Stimulated activated CD8-positive, alpha-beta memory T cell treated with anti-CD3 and anti-CD28 coated beads, Interleukin-7, amount 100 ng/mL, for 24 hours (primary cell): ENCODE measurements at places on chromosomes 11 and 22.

DNA sequence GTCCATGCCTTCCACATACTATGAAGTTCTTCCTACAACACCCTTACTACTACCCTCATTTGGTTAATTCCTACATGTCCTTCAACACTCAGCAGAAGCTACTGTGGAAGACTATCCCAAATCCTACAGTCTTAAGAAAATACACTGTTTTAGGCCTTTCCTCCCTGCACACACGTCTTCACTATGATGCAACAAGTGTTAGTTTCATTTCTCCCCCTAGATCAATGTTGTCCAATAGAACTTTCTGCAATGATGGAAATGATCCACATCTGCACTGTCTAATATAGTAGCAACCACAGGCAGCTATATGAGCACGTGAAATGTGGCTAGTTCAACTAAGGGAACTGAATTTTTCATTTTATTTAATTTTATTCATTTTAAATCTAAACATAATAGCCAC, 46.7 kb upstream of the CCDC34 start:
- no peak for DNase-seq

- DNase-seq, result no peak
Measured at GRCh38 chr11:110032957-110033570, 60.1 kb upstream of the ZC3H12C start.

- no peak for DNase-seq
Measured at GRCh38 chr11:11178671-11179638, 174.1 kb downstream of the CSNK2A3 start.

DNA sequence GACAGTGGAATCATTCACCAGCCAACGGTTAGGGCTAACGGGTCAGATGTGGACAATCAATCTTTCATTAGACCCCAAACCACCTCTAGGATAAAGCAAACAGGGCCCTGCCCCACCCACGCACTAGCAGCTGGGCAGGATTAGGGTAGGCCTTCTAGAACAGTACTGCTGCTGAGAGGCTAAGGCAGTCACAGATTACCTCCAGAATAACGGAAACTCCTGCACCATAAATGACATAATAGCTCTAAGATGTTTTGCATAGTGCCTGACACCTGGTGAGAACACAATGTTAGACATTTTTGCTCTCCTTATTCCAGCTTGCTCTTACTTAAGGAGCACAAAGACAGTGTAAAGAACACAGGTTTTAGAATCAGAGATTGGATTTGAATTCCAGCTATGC, 1.8 kb downstream of the SYTL2 start:
- no peak for DNase-seq

- DNase-seq, result no peak
Measured at GRCh38 chr11:12137005-12137690, 26.8 kb downstream of the MICAL2 start.

DNA sequence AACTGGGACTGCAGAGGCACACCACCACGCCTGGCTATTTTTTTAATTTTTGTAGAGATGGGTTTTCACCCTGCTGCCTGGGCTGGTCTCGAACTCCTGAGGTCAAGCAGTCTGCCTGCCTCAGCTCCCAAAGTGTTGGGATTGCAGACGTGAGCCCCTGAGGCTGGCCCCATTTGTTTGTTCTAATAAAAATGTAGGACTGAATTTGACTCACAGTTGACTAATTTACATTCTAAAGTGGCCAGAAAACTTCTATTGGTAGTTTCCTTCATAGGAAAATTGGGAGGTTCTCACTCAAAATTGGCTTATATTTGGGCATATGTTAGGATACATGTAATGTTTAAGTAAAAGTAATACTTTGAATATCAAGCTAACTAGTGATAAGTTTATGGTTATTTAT, 35.0 kb downstream of the PPFIA1 start:
- no peak for DNase-seq

DNA sequence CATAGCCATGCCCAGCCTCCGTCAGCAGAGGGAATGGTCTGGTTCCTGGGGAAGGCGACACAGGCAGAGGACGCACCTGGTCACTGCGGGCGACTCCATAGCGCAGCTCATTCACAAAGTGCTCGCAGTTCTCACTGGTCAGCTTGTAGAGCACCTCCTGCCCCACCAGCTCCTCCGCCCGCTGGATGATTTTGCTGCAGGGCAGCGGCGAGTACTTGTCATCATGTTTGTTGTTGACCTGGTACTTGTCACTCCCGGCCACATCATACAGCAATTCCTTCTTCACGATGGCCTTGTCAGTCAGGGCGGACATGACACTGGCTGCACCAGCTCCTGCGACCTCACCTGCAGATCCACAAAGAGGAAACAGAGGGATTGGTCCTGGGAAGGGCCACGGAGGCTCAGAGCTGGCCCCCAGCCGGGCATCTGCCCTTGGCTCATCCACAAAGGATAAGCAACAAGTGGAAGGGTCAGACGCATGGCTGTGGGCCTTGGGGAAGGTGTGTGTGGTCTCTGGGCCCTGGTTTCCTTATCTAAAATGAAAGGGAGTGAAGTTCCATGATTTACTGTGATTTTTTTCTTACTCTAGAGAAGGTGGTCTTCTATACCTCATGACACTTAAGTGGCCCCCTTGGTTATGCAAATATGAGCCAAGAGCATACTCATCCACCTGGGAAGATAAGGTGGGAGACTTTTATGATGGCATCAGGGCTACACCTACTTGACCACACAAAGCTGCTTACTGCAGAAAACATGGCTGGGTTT, 24.0 kb downstream of the PLAAT3 start:
- DNase-seq, result no peak

- no peak for DNase-seq
Measured at GRCh38 chr11:105696000-105696399, 86.1 kb downstream of the GRIA4 start.

DNA sequence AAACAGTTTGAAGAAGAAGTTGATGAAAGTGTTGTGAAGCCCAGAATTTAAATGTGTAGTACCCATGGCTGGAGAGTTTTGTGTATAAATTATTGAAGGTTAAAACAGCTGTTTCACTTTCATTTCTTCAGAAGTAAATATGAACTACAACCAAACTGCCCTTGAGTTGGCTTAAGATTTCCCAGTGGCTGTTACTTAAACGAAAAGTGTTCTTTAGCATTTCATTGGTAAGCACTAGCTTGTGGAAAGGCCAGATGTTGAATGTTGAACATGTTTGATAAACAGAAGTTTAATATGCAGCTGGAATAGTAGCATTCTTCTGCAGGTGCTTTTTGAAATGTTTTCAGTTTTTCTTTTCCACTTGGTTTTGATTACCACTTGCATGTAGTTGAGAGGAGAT, 83.2 kb upstream of the TNRC6B start:
- no peak for DNase-seq

DNA sequence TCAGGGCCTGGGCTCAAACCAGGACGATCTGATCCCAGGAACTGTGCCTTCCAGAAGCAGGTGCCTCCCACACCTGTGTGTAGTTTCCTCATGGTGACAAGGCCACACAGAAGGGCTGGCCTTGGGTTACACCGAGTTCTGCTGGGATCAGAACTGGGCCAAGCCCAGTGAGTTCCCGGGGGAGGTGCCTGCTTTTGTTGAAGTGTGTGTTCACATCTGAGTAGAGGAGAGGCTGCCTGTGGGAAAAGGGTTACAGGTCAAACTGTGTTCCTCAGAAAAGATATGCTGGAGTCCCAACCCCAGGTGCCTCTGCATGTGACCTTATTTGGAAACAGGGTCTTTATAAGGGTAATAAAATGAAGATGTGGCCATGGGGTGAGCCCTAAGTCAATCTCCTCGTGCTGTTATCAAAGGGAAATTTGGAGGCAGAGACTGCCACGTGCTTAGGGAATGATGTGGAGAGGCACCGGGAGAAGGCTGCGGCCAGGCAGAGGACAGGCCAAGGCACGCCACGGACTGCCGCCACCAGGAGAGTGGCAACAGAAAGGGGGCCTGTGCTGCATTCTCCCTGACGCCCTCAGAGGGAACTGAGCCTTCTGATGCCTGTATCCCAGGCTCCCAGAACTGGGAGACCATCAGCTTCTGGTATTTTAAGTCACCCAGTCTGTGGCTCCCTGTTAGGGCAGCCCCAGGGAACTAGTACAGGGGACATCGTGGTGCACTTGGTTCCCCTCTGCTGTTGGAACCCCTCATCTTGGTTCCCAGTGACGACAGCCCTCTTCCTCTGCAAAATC, 158.8 kb downstream of the CACNA1I start:
- DNase-seq, result no peak

- no peak for DNase-seq
Measured at GRCh38 chr11:17691550-17691949, 27.8 kb upstream of the MYOD1 start.

DNA sequence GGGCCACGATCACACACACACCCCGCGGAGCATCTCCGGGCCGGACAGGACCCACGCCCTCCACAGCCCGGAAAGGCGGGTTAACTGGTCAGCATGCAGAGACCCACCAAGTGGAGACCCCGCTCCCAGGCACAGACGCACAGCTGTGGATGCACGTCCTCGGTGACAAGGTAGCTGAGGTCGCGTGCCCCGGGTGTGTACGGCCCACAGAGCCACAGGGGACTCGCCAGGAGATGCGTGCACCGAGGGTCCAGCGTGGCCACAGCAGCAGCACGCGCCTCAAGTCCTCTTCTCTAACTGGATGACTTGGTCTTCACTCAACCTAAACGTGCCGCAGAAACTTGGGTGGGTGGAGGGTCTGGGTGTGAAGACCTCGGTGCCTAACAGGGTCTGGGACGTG, 5.5 kb downstream of the H19 start:
- no peak for DNase-seq

DNA sequence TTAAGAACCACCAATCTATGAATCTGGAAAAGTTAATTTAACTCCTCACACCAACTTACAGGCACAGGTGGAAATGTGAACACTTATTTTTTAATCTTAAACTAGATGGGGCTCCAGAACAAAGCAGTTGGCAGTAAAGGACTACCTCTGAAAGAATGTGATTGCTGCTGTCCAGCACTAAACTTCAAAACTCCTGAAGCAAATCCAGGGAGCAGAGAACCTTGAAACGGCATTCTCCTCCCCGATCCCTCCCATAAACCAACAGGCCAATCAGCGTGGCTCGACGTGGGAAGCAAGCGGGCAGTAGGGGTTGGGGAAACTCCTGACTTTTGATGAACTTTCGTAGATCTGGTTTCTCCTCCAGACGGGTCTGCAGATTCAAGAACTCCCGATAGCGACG, 5.0 kb downstream of the SNX19 start:
- no peak for DNase-seq

DNA sequence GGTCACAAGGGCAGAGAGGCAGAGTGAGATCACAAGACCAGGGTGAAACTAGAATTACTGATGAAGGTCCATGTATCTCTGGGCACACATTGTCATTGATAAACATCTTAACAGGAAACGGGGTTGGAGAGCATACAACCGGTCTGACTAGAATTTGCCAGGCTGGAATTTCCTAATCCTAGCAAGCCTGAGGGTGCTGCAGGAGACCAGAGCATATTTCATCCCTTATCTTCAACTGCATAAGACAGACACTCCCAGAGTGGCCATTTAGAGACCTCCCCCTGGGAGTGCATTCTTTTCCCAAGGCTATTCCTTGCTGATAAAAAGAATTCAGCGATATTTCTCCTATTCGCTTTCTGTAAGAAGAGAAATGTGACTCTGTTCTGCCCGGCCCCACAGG, 84.6 kb upstream of the IZUMO1R start:
- DNase-seq, result no peak

DNA sequence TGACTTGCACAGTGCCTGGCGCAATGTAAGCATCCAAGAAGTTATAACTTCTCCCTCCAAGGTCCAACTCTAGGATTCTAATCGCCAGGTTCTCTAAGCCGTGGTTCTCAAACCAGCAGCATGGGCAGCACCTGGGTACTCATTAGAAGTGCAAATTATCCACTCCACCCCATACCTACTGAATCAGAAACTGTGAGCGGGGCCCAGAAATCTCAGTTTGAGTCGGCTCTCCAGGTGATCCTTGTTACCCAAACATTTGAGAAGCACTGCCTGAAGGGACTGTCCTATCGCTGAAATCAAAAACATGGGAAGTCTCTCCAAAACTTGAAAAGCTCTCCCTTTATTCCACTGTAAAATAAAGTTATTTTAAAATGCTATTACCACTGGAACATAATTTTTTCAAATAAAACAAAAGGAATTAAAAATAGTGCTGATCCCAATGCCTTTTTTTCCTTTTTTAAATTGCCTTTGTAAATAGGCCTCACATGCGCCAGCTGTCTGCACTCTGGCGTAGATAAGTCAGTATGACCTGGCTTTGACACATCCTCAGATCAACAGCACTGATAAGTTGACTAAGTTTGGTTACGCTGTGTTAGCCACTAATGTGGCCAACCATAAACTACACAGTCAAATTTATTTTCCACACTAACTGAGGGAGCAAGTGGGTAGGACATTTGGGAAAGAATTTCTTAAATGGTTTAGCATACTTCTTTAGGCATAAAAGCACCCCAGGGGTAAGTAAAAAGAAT, 8.4 kb upstream of the CTR9 start:
- DNase-seq, result no peak

- DNase-seq, result no peak
Measured at GRCh38 chr11:125987066-125987641, 41.3 kb downstream of the VSIG10L2 start.

- DNase-seq, result no peak
Measured at GRCh38 chr22:43479962-43480361, 68.1 kb downstream of the MPPED1 start.

DNA sequence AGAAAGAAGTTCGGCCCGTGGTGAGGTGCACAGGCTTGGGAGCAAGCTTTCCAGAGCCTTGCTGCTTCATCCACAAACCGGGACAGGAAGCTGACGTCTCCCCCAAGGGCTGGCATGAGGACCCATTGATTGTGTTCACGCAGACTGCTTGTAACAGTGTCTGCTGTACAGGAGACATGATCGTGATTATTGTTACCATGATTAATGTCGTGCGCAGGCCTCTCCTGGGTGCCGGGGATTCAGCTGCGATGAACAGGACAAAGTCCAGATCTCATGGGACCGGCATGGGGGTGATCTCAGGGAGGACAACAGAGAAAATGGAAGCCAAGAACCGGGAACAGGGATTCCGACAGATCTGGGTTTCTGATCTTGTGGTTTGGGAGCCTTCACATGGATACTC, 219.9 kb downstream of the BRD1 start:
- no peak for DNase-seq

DNA sequence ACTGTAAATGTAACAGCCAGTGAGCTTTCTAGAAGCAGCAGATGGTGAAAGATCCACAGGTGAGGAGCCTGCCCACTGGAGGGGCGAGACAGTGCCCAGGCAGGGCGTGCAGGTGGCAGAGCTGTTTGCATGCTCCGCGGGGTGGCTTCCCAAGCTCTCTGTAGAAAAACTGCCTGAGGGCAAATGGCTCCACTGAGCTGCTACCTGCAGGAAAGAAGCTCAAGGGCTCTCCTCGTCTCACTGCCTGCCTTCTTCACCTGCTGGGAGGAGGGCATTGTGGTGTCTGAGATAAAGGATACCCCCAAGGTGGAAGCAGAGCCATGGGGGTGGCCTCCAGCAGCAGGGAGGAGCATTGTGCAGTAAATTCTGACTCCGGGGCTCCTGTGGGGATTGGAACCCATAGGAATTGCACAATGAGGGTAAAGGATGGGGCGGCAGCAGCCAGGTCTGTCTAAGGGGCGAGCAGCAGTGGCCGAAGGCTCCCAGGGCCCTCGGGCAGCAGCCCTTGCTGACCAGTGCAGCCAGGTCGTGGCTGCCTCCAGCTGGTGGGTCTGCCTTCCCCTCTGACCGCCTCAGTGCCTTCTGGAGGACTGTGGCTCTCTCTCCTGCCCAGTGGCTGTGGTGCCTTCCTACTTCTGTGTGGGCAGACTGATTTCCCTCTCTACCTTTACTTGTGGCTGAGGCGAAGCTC, 28.0 kb upstream of the CABP7 start:
- DNase-seq, result no peak
